ENCODE measurements at places on chromosomes 1 and 21.

GRCh38 chr1:180571832-180572636 lies 13.3 kb downstream of the OVAAL start:
- no peak for DNase-seq

GRCh38 chr1:96510391-96510790 lies 211.2 kb upstream of the PTBP2 start:
- no peak for DNase-seq

- DNase-seq = no peak
Observed at GRCh38 chr1:214550013-214550856, 1.2 kb downstream of the PTPN14 start.

GRCh38 chr1:203215573-203215972 lies 13.9 kb downstream of the CHIT1 start:
- DNase-seq = no peak

- DNase-seq = peak; percentile 57
Observed at GRCh38 chr1:114979278-114979891, 50.2 kb upstream of the TSHB start.

DNA sequence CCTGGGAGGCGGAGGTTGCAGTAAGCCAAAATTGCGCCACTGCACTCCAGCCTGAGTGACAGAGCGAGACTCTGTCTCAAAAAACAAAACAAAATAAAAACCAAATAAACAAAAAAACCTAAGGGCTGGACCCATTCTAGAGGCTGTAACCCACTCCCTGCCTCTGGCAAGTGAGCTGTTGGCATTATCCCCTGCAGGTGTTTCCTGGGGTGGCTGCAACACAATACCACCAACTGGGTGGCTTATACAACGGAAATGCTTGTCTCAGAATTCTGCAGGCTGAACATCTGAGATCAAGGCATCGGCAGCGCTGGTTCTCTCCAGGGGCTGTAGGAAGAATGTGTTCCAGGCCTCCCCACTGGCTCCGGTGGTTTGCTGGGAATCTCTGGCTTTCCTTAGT lies 15.2 kb downstream of the LRRC38 start:
- DNase-seq = no peak
